Stimulated activated CD8-positive, alpha-beta memory T cell treated with anti-CD3 and anti-CD28 coated beads, Interleukin-7, amount 100 ng/mL, for 1 hour (primary cell): ENCODE measurements at places on chromosomes 3 and 15.

- no peak for DNase-seq
Observed at GRCh38 chr3:133928136-133928893, 32.6 kb upstream of the RAB6B start.

DNA sequence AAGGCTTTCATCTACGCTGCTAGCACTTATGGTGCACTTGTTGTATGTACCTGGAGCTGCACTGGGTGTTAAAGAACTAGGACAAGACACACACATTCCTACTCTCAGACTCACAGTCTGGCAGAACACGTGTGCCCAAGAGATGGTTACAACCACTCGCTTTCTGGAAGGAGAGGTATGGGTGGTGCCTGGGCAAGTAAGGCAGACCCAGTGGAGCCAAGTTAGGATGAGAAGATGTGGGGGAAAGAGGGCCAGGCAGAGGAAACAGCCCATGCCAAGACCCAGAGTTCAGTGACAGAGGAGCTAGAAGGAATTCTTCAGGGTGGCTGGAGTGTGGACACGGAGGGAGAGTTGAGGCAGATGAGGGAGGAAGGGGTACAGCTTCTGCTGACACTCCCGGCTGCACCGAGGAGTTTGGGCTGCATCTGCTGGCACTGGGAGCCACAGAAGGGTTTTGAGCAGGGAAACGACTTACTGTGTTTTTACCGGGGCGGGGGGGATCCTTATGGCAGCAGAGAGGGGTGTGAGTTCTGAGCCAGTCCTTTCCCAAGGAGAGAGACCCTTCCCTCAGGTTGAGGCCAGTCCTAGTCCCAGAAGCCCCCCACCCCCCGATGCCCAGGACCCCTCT, 59.0 kb downstream of the GRIP2 start:
- no peak for DNase-seq

DNA sequence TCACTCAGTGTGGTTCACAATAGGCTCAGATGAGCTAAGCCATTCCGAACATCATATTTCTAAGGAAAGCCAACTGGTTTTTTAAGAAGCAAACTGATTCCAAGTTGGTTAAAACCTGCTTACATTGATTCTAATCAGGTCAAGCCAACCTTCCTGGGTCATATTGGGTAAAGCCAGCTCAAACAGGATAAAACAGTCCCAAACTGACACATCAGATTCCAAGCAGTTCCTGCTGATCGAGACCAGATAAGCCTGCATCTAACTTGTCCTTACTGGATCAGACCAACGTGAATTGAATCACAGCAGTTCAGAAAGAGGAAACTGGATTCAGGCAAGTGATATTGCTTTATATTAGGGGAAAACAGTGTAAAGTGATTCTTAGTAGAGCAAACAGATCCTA, 18.6 kb upstream of the THSD4 start:
- no peak for DNase-seq

- DNase-seq, result no peak
Observed at GRCh38 chr3:105533960-105534359, 167.3 kb downstream of the ALCAM start.

GRCh38 chr3:104810896-104811295, 555.8 kb upstream of the ALCAM start:
- DNase-seq, result no peak

DNA sequence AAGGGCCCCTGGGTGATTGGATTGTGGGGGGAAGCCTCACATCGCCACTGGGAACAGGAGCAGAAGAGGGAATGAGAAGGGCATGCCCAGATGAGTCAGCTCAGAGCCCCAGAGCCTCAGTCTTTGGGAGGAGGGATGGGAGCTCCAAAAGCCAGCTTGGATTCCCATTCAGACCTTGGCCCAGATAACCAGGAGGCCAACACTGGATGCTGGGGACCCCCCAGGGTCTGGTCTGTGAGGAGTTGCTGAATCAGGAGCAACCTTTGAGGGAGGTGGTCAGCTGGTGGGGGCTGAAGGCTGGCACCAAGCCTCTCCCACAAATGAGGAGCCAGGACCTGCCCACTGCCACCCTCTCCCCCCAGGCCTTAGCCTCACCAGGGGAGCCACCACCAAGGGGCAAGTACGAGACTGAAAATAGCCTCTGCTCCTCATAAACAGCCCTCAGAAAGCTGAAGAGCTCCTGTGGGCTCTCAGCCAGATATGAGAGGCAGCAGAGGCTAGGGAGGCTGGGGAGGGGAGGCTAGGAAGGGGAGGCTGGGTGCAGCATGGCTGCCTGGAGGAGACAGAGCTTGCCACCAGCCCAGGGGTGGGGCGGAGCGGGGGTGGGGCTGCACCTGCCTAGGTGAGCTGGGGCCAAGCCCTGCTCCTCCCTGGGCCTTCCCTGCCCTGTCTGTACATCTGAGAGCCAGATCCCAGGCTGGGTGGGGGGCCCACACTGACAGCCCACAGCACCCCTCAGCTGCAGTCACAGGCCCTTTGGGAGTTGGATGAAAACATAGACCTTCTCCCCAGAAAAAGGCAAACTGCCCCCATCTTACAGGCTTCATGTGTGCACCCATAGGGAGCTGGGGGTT, 99.8 kb downstream of the SEC22A start:
- DNase-seq, result no peak

- DNase-seq, result no peak
Observed at GRCh38 chr3:151437906-151438305, 23.0 kb downstream of the IGSF10 start.

DNA sequence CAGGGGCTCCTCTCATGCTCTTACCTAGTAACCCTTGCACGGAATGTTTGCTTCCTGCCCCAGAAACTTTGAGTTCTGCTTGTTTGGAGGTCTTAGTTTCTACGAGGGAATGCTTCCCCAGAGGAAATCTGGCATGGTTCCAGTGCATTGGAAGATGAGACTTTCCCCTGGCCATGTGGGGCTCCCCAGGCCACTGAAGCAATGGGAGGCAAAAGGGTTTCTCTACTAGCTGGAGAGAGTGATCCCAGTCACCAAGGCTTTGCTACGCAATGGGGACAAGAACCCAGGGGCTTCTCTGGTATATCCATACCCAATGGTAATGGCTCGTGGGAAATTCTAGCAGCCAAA, 44.2 kb upstream of the RPL32 start:
- no peak for DNase-seq

GRCh38 chr15:60703207-60703933, 224.4 kb upstream of the ICE2 start:
- no peak for DNase-seq

DNA sequence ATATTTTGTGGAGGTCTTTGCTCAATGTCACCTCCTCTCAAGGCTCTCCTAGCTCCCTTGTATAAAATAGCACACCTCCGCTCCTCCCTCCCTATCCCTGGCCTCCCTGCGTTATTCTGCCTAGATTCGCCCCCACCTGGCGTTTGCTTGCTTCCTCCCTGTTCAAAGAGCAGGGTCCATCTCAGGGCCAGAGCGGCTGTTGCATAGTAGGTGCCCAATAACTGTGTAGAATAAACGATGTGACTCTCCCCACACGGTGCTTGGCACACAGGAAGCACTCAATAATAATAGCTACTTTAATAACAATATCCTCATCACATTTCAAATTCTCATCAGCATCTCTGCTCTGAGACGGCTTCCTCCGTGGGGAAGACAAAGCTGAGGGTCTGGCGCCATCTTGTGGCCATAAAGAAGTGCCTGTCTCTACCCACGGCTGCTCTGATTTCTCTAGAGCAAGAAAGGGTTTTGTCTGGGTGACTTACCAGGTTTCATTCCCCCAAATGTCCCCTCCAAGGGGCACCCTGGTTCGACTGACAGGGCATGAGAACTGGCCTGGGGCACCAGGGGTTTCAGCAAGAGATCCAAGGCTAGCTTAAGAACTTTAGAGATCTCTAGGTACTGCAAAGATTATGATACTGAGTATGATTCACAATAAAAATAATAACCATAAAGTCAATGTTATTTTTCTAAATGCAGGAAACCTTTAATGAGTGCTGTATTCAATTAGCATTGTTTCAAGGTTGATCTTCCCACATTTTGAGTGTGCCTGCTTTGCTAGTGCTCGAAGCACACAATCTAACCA, 16.1 kb downstream of the CD276 start:
- peak; percentile 57 for DNase-seq

- DNase-seq, result no peak
Observed at GRCh38 chr3:174715386-174715785, 143.7 kb upstream of the NAALADL2 start.

DNA sequence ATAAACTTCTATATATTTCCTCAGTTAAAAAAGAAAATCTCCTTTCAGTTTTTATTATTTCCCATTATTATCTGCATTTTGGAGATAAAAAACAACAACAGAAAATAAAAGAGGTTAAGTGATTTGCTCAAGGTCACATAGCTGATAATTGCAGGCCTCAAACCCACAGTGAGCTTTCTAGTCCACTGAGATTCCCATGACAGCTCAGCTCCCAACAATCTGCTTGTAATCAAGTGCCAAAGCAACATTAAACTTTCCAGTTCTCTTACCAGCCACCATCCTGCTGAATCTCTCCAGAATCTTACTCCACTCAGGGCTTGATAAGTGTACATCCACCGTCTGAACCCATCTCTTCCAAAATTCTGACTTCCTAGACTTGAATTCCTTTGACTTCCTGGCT, 318.2 kb upstream of the SEMA6D start:
- DNase-seq, result no peak

DNA sequence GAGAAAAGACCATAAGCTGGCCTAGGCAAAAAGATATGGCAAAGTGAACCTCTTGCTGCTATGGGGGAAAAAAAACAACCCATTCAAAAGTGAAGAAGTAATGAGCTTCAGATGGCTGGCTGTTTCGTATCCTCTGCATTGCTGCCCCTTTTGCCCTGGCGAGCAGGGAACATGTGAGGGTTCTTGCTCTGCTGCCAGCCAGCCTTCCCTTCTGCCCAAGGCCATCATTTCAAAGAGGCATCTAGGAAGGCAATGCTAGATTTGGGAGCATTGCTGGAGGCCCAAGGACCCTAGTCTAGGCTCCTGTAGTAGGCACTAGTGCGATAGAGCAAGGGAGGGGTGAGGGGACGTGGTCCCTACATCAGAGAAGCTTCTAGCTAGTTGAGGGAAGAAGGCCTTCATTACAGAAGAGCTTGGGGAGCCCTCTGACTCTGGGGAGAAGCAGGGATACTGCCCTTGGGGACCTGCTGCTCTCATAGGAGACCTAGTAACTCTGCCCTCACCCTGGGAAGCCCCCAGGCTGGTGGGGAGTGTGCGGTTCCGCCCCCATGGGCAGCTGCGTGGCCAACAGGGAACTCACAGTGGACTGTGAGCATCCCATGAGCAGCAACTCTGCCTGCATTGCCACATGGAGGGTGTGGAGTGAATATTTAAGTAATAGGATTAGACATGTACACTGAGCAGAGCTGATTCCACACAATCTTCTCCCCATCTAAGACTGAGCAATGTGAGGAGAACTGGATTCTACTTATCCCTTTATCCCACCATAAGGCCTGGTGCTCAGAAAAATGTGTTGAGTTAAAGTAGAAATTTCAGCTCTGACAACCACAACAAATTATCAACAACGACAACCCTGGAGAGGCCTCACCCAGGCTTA, 21.3 kb downstream of the ITGA11 start:
- DNase-seq, result no peak

DNA sequence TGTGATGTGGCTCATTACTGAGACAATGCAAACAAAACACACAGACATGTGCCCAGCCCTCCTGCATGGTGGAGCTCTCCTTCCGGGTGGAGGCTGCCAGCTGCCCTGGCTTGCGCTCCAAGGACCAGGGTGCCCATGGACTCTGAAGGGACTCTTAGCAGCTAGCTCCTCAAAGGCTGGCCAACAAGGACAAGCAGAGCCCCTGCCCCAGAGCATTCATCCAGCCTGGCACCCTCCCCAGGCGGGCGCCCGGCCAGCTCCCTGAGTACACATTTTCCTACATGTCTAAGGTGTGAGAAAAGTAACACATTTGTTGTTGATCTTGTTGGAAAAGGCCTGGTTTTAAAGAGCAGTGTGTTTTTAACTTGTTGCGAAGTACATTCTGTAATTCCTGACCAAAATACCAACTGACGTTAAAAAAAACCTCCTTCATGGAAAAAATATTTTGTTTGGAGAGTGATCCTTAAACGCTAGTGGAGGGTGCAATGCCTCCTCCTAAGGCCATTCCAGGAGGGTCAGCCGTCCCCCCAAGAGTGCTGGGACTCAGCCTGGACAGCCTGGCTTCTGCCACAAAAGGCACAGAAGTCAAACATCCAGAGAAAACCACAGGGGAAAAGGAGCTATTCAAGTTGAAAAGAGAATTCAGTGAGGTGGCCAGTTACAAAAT, 86.9 kb downstream of the KLF15 start:
- DNase-seq, result no peak

GRCh38 chr3:124714223-124714853, 15.9 kb upstream of the UMPS start:
- no peak for DNase-seq

- DNase-seq, result no peak
Observed at GRCh38 chr3:120775411-120775810, 32.9 kb downstream of the GTF2E1 start.

- no peak for DNase-seq
Observed at GRCh38 chr3:196280689-196281440, 6.7 kb downstream of the PCYT1A start.

GRCh38 chr3:119329551-119329950, 35.4 kb downstream of the ARHGAP31 start:
- no peak for DNase-seq

DNA sequence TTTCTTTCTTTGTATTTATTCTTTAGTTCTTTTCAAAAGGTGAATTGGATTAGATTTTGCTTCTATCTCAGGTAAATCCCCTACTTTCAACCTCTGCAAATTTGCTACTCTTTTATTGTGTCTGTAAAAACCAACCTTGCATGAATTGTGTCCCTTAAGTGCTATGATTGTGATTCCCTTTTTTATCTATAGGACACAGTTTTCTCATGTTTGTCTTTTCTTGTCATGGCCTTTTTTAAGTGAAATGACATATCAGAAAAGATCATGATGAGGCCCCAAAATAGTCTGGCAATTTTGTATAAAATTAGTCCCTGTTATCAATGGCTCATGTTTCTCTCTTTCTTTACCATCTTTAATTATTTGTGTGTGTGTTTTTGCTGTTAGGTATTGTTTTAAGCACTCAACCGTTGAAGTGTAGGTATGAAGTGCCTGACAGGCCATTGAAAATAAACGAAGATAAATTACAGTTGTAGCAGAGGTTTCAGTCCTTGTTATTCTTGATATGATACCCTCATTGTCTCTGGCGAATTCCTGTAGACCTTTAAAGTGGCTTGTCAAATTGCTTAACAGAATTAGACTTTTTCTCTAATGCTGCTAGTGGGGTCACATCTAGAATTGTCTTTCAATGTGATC, 184.3 kb downstream of the UBE2E2 start:
- no peak for DNase-seq

- no peak for DNase-seq
Observed at GRCh38 chr15:55007561-55007960, 189.2 kb downstream of the RSL24D1 start.

- DNase-seq, result no peak
Observed at GRCh38 chr3:139937674-139938279, 2.8 kb downstream of the CLSTN2 start.

- no peak for DNase-seq
Observed at GRCh38 chr3:189927975-189928895, 192.5 kb downstream of the P3H2 start.

DNA sequence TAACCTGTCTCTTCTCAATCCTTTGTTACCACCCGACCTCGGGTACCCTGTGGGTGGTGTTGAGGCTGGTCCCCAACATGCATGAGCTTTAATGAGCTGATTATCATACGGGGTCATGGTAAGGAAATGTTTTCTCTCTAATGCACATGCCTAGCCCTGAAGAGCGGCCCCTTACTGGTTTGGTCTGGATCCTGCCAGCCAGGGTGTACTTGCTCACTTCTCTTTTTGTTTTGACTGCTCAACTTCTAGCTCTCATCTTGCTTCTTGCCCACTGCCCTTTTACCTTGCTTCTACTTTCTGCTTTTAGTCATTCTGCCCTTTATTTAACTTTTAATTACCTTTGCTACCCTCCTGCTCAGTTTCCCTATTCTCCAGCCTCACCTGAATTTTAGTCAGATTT, 44.3 kb upstream of the ACAD9 start:
- DNase-seq, result no peak
